Tibial nerve (tissue), 4 donors: ENCODE measurements at places on chromosomes 4 and X. TPM values are rescaled to one million over a fixed set of nuclear protein-coding genes. Genes with fewer than 3 reads are reported as not detected.

GRCh38 chr4:87051121-87051713 lies 116.4 kb downstream of the AFF1 start:
- DNase-seq = no peak

- no peak for DNase-seq
Measured at GRCh38 chr4:169715826-169716225, 41.9 kb downstream of the HPF1 start.

CPZ gene
- total RNA-seq = 2.7 TPM

DNA sequence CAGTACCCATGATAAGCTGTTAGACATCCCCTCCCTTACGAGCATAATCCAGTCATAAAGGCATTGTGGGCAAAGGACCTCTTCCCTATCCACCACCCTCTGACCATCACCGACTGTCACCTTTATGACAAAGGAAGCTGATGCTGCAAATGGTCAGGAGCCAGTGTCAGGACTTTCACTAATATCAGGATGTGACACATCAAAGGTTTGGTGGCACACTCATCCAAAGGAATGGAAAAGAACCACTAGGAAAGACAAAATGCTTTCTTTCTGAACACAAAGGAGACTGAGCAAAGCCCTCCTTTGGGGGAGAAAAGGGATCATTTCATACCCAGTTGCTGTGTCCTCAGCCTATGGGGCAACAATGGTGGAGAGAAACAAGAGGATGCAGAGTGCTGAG lies 66.9 kb upstream of the PROM1 start:
- DNase-seq = no peak

DNA sequence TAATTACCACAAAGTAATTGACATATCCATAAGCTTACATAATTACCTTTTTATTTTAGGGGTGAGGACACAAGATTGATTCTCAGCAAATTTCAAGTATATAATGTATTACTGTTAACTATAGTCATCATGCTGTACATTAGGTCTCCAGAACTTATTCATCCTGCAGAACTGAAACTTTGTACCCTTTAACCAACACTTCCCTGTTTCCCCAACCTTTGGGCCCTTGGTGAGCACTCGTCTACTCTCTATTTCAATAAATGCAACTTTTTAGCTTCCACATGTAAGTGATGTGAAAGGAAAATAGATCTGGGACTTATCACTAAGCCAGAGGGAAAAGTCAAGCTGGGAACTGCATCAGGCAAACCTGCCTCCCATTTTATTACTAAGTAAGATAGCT lies 33.6 kb upstream of the CCNG2 start:
- DNase-seq = no peak
